MG63 (cell line): ENCODE measurements at places on chromosomes 5 and 9.

DNA sequence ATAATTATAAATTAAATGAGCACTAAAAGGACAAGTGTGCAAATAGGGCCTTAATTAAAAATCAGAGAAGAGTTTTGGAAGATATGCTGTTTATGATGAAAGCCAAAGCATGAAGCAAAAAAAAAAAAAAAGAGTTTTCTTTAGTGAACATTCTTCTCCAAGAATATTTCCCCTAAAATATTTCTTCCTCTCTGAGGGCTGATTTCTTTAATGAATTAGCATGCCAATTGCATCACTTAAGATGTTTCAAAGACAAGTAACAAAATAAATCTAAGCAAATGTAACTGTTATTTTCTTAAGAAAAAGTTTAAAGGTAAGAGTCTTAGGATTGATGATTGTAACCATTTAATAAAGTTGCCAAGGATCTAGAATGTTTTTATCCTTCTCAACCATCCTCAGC, 81.6 kb upstream of the MPDZ start:
- no peak for DNase-seq

DNA sequence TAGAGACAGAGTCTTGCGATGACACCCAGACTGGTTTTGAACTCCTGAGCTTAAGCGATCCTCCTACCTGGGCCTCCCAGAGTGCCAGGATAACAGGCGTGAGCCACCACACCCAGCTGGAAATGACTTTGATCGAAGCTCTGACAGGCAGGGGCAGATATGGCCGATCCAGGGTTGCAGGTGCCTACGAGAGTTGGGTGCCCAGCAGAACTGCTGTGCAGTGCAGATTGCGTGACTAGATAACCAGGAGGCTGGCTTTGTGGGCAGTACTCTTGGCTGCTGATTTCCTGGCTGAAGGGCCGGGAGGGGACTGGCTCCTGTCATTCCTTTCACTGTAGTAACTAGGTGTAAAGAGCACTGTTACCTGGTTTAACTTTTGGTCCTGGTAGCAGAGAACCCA, 11.8 kb downstream of the TBC1D13 start:
- DNase-seq, result no peak

GRCh38 chr5:127074466-127074865, 1.2 kb upstream of the C5orf63 start:
- DNase-seq, result no peak

GRCh38 chr9:124684169-124684568, 86.9 kb downstream of the NR6A1 start:
- DNase-seq, result no peak

- no peak for DNase-seq
Measured at GRCh38 chr5:149475777-149476176, 75.5 kb downstream of the CSNK1A1 start.

DNA sequence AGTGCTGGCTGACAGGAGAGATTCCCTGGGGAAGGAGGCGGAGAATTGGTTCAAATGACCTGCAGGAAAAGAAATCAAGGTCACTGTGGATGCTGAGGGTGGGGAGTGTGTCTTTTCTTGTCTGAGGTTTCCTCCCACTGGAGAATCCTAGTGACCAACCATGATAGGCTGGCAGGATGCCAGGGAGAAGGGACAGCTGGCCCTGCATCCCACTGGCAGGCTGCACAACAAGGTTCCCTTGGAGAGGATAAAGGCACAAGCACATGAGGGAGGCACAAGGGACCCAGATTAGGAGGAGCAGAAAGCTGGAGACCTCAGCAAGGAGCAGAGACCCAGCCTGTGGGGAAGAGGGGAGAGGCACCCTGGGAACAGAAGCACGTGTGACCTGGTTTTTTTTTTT, 11.4 kb upstream of the ZDHHC12 start:
- DNase-seq, result no peak

- DNase-seq, result no peak
Measured at GRCh38 chr9:90724880-90725279, 76.7 kb upstream of the SYK start.

- DNase-seq, result no peak
Measured at GRCh38 chr5:112649882-112650281, 87.8 kb upstream of the APC start.

- no peak for DNase-seq
Measured at GRCh38 chr5:179123109-179123426, 62.9 kb downstream of the ZNF354C start.

GRCh38 chr5:117982691-117983090, 1005.7 kb downstream of the DTWD2 start:
- DNase-seq, result no peak

GRCh38 chr5:15215056-15215455, 284.9 kb upstream of the FBXL7 start:
- DNase-seq, result no peak

DNA sequence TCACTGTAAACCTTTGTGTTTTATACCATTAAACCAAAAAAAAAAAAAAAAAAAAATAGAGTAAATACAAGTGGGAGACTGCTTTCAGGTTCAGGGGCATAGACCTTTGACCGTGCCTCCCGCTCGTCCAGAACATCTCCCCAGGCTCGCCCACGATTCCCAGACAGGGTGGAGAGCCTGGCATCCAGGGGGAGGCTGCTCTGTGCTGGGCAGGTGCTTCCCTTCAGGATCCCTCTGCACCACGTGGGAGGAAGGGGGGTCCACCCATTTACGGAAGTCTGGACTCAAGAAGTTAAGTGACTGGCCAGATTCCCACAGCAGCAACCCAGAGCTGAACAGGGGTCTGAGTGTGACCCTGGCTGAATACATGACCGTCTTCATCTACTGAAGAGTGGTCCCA, 125.4 kb upstream of the LMX1B start:
- DNase-seq, result no peak

DNA sequence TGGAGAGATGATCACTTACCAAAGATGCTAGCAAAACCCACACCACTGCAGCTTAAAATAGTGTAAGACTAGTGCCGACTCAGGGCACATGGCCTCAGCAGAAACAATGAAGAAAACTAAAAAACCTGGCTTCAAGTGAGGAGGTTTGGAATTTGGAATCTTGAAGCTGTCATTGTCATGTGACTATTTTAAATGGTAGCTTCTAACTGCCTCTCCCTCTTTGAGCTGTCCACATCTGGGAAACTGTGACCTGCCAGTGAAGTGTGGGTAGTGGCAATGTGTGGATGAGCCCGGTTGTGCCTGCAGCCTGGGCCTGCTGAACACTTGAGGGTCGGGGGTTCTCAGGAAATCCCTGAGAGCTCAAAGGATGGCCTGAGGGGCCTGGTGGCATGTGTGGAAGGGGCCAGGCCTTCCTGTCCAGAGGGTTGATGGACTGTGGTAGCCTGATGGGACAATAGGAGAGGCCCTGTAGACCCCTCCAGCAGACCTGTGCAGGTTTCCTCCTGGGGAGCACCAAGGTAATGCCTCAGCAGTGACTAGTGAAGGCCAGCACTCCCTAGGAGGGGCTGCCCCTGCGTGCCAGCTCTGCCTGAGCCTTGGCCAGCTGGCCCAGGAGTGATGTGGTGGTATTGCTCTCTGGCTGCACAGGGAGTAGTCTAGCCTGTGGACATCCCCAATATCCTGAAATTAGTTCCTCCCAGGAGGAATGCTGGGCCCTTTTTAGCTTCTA, 13.6 kb downstream of the USP20 start:
- no peak for DNase-seq

DNA sequence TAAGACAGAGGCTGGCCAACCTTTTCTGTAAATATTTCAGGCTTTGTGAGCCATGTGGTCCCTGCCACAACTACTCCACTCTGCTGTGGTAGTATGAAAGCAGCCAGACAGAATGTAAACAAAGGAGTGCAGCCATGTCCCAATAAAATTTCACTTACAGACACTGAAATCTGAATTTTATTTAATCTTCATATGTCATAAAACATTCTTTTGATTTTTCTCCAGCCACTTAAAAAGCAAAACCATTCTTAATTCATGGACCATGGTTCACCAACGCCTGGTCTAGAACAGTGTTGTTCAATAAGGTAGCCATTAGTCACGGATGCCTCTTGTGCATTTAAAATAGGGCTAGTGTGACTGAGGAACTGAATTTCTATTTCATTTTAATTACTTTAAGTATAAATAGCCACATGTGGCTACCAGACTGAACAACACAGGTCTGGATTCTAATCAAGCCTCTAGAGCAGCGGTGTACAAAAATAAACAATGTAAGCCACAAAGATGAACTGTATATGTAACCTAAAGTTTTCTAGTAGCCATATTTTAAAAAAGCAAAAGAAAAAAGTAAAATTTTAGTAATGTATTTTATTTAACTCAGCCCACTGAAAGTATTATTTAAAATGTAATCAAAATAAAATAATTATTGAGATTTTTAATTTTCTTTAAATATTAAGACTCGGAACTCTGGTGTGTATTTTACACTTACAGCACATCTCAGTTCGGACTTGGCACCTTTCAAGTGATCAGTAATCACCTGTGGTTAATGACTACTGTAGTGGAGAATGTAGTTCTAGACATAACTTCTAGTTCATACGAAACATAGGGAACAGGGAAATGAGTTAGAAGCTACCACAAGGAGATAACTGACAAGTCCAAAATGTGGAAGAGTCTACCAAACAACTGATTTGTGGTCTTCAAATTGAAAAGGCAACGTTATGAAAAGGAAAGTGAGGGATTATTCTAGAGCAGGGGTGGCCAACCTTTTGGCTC, 14.3 kb downstream of the GEMIN5 start:
- no peak for DNase-seq

- no peak for DNase-seq
Measured at GRCh38 chr5:74107899-74108298, 481.9 kb downstream of the ARHGEF28 start.

GRCh38 chr5:16784843-16785791, 151.0 kb downstream of the MYO10 start:
- DNase-seq, result peak; percentile 89

DNA sequence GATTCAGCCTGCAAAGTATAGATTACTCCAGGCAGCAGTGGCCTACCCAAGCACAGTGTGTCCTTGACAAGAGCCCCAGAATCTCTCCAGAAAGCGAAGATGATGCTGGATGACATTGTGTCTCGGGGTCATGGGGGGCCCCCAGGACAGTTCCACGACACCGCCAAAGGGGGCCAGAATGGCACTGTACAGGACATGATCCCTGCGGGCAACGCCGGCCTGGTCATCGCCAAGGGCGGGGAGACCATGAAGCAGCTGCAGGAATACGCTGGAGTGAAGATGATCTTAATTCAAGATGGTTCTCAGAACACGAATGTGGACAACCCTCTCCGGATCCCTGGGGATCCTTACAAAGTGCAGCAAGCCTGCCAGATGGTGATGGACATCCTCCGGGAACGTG, 107.0 kb upstream of the MTAP start:
- DNase-seq, result no peak

GRCh38 chr9:132585954-132586829, 3.8 kb downstream of the BARHL1 start:
- DNase-seq, result no peak

DNA sequence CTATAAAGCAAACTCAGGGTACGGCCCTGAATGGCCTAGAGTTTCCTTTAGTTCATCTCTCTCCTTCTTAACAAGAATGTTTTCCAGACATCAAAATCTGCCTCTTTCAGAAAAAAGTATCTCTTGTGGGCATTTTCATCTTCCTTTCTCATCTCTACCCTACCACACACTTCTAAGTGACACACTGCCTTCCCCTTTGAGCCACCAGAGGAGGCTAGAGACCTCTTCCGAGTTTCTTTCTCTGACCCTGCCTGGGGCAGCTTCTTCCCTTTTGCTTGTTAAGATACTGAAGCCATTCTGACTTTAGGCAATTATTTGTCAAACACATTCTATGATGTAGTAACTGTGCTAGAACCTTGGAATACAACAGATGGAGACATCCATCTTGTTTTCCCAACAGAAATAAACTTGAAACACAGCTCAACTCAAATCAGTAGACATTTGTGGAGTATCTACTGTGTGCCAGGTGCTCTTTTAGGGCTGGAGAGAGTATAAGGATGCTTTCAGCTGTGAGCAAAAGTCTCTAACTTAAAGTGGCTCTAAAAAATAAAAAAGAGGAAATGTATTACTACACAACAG, 8.6 kb upstream of the SV2C start:
- DNase-seq, result no peak

DNA sequence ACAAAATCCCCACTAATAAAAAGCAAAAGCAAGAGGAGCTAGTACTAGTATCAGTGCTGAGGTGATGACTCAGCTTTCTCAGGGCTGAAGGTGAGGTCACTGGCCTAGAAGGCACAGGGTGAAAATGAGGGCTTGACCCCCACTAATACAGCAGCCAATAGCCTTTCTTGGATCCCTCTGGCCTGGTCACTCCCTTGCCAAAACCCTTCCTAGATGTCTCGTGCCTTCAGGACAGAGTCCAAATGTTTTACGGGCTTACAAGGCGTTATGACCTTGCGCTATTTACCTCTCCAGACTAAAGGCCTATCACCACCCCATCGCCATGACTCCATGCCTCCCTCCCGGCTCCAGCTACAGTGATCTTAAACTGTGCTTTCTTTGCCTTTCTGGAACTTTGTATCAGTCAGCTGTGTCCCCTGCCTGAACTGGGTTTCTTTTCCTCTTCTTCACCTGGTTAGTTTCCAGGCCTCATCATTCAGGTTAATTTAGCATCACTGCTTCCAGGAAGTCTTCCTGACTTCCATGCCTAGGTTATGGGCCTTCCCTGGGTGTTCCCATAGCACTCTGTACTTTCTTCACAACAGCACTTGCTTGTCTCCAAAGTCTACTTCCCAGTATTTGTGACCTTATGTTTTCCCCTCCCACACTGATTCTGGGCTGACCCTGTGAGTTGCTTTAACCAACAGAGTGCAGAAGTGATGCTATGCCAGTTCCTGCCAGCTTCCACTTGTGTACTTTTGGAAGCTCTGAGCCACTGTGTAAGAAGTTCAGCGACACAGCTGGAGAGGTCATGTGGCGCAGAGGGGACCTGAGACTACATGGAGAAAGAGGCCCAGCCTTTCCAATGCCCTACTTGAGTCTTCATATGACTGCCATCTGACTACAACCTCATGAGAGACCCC, 4.2 kb upstream of the DELE1 start:
- DNase-seq, result peak; percentile 40

GRCh38 chr9:8857926-8858595, 1058.5 kb upstream of the DMAC1 start:
- DNase-seq, result peak; percentile 26

- DNase-seq, result no peak
Measured at GRCh38 chr9:2050236-2050635, 35.1 kb downstream of the SMARCA2 start.

DNA sequence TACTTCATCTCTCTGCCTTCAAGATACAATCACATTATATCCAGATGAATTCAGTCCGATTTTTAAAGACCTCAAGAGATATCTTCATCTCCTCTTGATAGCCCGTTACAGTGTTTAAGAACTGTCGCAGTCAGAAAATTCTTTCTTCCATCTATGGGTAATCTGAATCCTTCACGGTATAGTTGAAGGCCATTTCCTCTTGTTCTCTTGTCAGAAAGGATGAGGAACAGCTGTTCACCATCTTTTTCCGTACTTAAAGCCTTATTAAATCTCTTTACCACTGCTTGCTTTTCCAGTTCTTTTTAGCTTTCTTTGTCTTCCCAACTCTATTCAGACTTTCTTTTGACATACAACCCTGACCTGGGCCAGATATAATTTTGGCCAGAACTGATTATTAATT, 121.8 kb downstream of the XRCC4 start:
- DNase-seq, result no peak
